K562 (cell line): ENCODE measurements at places on chromosomes 4 and X.

DNA sequence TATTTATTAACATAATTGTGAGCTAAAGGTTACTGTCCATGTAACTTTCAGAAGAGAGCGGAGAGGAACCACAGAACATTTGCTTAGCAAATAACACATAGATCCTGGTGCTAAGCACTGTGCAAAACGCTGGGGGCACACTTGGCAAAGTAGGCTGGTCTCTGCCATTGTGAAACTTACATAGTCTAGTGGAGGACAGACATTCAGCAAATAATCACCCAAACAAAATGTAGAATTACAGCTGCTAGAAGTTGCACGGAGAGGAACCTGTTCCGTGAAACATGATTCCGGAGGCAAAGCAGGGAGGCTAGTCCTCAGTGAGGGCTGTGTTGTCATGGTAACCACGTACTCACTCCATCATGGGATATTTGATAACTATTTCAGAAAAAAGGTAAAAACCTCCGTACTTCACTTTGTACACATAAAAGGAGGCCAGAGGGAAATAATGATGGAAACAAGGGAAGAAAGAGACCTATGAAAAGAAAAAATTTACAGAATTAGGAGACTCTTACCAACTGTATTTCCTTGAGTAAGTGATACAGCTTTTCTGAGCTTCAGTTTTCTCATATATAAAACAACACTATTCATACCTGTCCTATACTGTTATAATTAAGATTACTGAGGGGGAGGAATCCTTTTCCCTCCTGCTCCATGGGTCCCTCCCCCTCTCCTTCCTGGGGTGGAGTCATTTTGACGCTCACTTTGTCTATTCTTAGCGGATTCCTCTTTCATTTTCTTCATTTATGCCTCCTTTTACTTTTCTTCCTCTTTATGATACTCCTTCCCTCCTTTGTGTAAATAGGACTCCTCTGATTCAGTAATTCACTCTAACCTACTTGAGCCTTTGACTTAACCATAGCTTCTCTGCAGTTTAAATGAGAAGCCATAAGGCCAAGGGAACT lies 825 bp upstream of the RASGEF1B start:
- peak; percentile 48 for DNase-seq

DNA sequence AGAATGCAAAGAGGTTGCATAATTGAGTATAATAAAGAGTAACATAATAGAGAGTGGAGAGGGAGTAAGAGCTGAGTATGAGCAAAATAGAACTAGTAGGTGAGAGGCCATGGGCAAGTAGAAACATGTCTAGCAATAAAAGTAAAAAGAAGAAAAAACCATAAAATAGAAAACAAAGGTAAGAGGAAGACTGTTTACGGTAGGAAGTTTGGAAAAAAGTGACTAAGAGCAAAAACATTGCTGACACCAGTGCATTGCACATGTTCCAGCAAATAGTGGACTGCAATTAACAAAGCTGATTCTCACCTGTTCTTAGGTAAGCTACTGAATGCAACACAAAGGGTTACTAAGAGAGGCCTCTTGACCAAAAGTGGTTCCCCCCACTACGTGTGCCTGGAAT lies 202.9 kb downstream of the TEX13A start:
- no peak for DNase-seq

GRCh38 chr4:519885-520682 lies 21.1 kb downstream of the PIGG start:
- DNase-seq: no peak

GRCh38 chr4:78047366-78047765 lies 9.8 kb upstream of the FRAS1 start:
- DNase-seq: no peak
